ENCODE measurements at places on chromosomes 1 and 21. TPM values are rescaled to one million over a fixed set of nuclear protein-coding genes. Genes with fewer than 3 reads are reported as not detected.

Gene SYNC
- total RNA-seq, result 15.8 TPM

Gene IPO13
- total RNA-seq, result 17.0 TPM

Gene RBM15
- total RNA-seq, result 6.7 TPM

Gene MEX3A
- 0.76 TPM for total RNA-seq

Gene DUSP12
- 44.8 TPM for total RNA-seq

Gene CDA
- 43.0 TPM for total RNA-seq

Gene ADGRL4
- total RNA-seq, result not detected

Gene BSDC1
- total RNA-seq, result 21.5 TPM

Gene AGTRAP
- total RNA-seq, result 85.9 TPM

Gene RNF220
- 54.6 TPM for total RNA-seq

Gene CRYBG2
- 1.3 TPM for total RNA-seq

Gene TRIM63
- 1.7 TPM for total RNA-seq

Gene ID3
- total RNA-seq, result 365 TPM

Gene MFSD2A
- total RNA-seq, result 9.9 TPM

Gene NBPF4
- total RNA-seq, result 0.07 TPM

Gene SPATA45
- total RNA-seq, result 0.42 TPM

Gene F13B
- not detected for total RNA-seq

Gene SLC30A2
- 0.55 TPM for total RNA-seq

Gene OLIG2
- total RNA-seq, result not detected

Gene AGT
- total RNA-seq, result 0.13 TPM

Gene B3GALT5
- 0.14 TPM for total RNA-seq

Gene AADACL4
- not detected for total RNA-seq

Gene NOS1AP
- 0.40 TPM for total RNA-seq

Gene TMEM183A
- 52.9 TPM for total RNA-seq

Gene PMVK
- 41.4 TPM for total RNA-seq

Gene GTF2B
- 27.4 TPM for total RNA-seq

Gene SLC44A5
- total RNA-seq, result 0.04 TPM

Gene HCRTR1
- not detected for total RNA-seq

Gene IGFN1
- total RNA-seq, result 0.44 TPM

Gene TMEM200B
- total RNA-seq, result 0.05 TPM

Gene INKA2
- total RNA-seq, result 2.3 TPM

Gene TRIM58
- not detected for total RNA-seq

Gene DR1
- 35.2 TPM for total RNA-seq

Gene POFUT2
- total RNA-seq, result 17.3 TPM

Gene RSPO1
- 0.12 TPM for total RNA-seq

Gene HES2
- total RNA-seq, result 5.2 TPM

Gene CLEC20A
- not detected for total RNA-seq

Gene SLC45A3
- total RNA-seq, result 3.8 TPM

Gene NUF2
- 23.4 TPM for total RNA-seq

Gene CRABP2
- total RNA-seq, result 8.2 TPM

Gene YBX1
- 841 TPM for total RNA-seq

Measured in A549 treated with dexamethasone at 1 μM for 4 hours (cell line).